GM04503 (cell line): ENCODE measurements at places on chromosomes 2 and 18.

- DNase-seq = peak; percentile 42
These were observed 52.0 kb downstream of the ANKRD44 start for GRCh38 chr2:197258580-197258979.

- DNase-seq = no peak
These were observed 137.1 kb downstream of the ZEB2 start for GRCh38 chr2:144382849-144383248.

DNA sequence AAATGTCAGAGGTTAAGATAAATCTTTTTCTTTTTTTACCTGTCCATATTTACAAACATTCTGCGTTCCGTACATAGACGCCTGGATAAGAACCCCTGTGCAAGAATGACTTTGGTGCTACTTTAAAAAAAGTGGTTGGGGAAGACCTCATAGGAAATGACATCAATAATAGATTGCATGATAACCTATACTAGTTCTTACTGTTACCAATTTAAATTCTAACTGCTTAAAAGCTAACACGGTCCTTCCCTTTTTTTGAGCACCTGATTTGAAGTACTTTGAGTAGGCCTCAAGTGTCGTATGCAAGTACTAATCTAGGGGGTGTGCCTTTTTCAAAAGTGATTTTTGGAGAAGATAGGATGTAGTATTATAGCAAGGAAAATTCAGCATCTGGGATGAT, 2.1 kb downstream of the SLC39A10 start:
- DNase-seq = no peak

- no peak for DNase-seq
These were observed 208.2 kb upstream of the ALPP start for GRCh38 chr2:232170396-232170795.

GRCh38 chr2:44100351-44100750, 68.3 kb upstream of the PPM1B start:
- peak; percentile 98 for DNase-seq

- no peak for DNase-seq
These were observed 3.8 kb downstream of the SLC4A1AP start for GRCh38 chr2:27667446-27667845.

DNA sequence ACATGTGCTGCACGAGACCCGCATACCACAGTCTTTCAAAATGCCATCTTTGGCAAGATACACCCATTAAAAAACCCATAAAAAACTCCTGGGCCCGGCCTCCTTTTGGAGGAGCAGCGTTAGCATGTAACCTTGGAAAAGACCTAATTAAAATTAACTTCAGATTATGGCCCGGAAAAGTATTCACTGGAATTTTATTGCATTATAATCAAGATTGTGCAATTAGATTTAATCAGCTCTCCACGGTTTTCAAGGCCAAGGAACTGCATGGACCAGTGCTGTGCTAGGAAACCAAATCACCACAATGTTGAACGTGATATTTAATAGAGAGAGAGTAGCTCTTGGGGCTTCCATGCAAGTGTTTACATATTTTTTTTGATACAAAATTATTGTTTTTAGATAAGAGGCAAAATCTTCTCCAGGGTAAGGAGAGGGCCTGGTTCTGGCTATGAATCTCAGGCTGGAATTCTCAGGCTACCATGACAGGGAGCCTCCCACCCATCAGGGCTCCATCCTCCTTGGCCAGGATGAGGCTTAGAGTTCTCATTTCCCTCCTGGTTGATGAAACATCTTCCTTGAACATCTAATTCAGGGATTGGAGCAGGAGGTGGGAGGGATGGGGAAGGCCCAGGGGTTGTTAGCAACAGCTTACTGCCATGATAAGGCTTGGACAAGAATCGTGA, 82.0 kb upstream of the TTC39C start:
- peak; percentile 79 for DNase-seq

DNA sequence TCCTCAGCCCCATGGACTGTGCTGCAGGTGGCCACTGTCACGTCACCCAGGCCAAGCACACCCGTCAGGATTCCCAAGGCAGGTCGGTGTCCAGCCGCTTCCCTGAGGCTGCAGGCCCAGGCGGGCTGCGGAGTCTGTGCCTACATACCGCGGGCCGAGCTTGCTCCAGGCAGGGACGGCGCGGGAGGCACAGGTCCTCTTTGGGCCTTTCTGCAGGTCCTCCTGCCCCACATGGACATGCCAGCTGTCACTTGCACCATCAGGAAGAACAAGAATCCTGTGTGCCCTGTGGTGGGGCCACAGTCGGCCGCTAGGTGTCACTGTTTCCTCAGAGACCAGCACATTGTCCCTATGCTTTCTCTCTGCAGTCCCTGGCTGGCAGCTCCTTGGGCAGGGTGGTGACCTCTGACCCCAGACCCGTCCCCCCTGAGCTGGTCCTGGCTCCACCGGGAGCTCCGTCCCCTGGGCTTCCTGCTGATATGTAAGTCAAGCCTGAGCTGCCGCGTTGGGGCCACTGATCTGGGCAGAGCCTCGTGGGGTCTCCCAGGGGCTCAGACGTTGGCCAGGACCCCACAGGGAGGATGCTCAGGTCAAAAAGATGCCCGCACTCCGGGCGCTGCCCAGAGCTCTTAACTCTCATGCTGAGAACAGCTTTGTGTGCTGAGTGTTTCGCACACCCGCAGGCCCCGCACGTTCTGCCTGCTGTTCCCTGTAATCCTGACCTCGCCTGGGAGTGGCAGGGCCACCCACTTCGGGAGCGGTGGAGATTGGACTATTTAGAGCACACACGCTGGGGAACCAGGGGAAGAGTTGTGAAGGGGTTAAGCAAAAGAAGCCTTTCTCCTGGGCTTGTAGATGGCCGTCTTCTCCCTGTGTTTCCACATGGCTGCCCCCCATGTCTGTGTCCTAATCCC, 17.3 kb upstream of the AGXT start:
- no peak for DNase-seq

DNA sequence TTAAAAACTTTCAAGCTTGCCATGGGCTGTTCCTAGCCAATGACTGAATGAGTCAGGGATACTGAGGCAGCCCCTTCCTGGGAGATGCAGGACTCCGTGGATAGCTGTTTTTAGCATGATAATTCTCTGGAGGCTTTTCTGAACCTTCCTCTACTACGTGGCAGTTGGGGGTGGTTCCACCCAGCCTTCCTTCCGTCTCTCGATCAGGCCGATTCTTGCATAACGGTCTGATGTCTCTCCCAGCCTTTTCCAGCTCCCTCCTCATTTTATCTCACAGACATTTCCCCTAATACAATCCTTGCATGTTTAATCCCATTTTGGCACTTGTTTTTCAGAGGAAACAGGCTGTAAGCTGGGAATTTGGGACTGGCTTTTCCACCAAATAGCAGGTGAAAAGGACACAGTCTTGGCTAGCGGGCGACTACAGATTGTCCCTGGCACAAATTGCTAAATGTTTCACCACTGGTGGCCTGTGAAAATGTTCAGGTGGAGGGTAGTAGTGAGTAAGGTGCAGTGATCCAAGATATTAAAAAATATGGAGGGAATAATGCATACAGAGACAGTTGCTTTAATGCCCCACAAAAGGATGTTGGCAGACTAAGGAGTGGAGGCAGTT, 21.0 kb upstream of the CTLA4 start:
- no peak for DNase-seq

- DNase-seq = no peak
These were observed 16.2 kb downstream of the KLF7 start for GRCh38 chr2:207149249-207150213.
